ENCODE measurements at places on chromosomes 12 and 14.

- DNase-seq: no peak
Observed at GRCh38 chr14:100740196-100740825, 13.6 kb downstream of the DLK1 start.

- DNase-seq: no peak
Observed at GRCh38 chr14:65866886-65867285, 454.4 kb downstream of the FUT8 start.

- DNase-seq: no peak
Observed at GRCh38 chr12:57205931-57206330, 10.7 kb upstream of the NXPH4 start.

GRCh38 chr12:44078273-44078672 lies 242.4 kb downstream of the TMEM117 start:
- no peak for DNase-seq
